Activated CD8-positive, alpha-beta memory T cell treated with anti-CD3 and anti-CD28 coated beads for 1 hour (primary cell): ENCODE measurements at places on chromosomes 3 and 15.

DNA sequence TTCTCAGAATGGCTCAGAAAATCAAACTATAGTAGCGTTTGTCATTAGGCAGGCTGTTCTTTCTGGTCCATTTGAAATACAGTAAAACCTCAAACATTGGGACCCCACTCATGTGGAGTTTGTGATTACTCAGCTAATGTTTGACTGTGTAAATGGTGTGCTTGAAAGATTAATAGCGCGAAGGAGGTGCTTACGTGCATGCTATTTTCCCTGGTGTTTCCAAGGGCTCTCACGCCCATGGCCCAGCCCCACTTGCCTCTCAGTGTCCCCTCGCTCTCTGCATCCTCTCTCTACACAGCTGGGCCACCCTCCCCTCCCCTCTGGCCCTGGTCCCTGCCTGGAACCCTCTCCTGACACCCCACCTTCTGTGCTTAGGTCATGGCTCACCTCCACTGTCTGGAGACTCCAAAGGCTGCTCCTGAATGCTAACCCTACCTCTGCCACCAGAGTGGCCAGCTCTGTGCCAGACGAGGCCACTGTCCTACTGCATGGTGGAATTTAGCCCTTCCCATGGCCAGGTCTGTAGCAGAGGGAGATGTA, 194.2 kb downstream of the PLCL2 start:
- DNase-seq: no peak

DNA sequence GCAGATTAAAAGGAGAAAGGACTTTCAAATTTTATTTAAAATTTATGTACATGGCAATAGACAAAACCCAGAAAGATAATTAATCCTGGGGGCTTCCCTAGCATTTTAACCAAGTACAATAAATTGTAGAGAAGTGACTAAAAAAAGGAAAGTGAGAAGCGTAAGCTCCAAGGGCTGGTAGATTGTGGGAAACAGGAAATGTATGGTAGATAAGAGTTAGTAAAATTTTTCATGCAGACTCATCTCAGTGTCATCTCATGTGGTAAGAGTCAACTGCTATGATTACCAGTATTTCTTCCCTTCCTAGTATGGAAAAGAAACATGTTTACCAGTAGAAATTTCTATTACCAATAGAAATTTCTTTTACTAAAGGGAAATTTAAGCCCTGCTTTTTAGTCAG, 464.3 kb upstream of the AGTR1 start:
- DNase-seq: no peak

GRCh38 chr3:107985496-107985895, 105.3 kb downstream of the CD47 start:
- DNase-seq: no peak

GRCh38 chr3:2579206-2579605, 480.5 kb downstream of the CNTN4 start:
- no peak for DNase-seq

- DNase-seq: no peak
Observed at GRCh38 chr3:101890716-101891115, 41.4 kb downstream of the NFKBIZ start.

DNA sequence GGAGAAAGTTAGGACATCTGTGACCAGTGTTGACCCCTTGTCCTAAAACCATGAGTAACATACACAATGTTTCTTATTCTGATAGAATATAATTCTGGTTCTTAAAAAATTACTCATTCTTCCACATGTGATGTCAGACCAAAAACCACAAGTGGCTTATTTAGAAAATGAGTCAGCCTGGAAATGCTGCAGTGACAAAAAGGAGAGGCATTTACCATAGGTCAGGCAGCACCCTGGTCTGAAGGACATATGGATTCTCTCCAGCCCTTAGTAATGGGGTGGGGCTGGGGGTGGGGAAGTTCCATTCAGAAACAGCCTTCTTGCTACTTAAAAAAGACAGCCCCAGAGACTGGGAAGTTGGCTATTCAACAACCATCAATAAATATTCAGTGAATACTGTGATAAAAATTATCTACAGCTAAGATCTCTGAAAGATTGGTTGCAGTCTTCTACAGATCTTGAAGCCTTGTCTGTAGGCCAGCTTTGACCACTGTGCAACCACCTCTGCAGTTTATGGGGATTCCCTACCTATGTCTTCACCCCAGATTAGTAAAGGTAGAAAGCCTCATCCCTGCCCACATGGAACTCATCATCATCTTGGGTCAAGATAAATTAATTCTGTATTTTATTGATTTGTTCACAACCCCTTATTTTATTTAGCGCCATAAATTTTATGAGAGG, 34.9 kb upstream of the TIMP4 start:
- DNase-seq: no peak

DNA sequence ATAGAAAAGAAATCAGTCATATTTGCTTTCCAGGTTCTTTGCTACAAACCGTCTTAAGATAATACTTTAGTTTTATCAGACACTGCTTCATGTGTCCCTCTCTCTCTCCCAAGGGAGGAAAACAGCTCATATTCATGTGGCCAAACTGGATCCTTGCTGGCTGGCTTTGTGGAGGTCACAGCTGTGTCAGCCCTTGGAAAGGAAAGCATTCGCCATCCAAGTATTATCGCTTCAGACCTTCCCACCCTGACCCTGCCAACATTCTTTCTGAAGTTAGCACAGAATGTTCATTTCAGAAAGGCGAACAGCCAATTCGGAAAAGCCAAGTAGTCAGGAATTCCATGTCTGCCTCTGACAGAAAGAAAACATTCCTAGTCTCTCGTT, 213.6 kb downstream of the FEZF2 start:
- no peak for DNase-seq

GRCh38 chr3:77038468-77038929, 1.4 kb upstream of the ROBO2 start:
- no peak for DNase-seq

- DNase-seq: no peak
Observed at GRCh38 chr3:124653797-124654469, 76.3 kb upstream of the UMPS start.

DNA sequence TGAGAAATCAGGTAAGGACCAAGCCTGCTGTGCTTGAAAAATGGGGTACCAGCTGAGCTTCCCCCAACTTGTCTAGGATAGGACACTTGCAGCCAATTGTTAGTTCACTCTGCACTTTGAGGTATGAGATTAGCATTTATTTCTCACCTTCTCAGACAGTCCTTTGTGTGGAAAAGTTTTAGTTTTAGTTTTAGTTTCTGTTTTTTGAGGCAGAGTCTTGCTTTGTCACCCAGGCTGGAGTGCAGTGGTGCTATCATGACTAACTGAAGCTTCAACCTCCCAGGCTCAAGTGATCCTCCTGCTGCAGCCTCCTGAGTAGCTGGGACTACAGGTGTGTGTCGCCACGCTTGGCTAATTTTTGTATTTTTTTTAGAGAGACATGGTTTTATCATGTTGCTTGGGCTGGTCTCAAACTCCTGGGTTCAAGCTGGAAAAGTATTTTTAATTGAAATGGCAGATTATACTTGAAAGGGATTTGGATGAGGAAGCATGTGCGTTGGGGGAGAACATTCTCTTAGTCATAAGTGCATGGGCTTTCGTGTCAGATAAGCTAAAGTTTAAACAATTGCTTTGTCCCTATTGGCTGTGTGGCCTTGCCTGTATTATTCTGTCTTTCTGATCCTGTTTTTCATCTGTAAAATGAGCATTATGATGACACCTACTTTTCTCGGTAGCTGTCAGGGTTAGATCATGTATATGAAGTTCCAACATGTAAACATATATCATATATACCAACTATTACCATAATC, 25.2 kb upstream of the CCK start:
- DNase-seq: no peak

- DNase-seq: no peak
Observed at GRCh38 chr3:149592758-149593240, 65.0 kb downstream of the WWTR1 start.

- no peak for DNase-seq
Observed at GRCh38 chr3:15808679-15809310, 11.0 kb upstream of the ANKRD28 start.

GRCh38 chr15:37072181-37072580, 28.2 kb downstream of the MEIS2 start:
- no peak for DNase-seq

GRCh38 chr3:48466386-48467109, 20.0 kb downstream of the ATRIP start:
- no peak for DNase-seq

GRCh38 chr15:24621630-24622215, 53.9 kb upstream of the NPAP1 start:
- DNase-seq: no peak

DNA sequence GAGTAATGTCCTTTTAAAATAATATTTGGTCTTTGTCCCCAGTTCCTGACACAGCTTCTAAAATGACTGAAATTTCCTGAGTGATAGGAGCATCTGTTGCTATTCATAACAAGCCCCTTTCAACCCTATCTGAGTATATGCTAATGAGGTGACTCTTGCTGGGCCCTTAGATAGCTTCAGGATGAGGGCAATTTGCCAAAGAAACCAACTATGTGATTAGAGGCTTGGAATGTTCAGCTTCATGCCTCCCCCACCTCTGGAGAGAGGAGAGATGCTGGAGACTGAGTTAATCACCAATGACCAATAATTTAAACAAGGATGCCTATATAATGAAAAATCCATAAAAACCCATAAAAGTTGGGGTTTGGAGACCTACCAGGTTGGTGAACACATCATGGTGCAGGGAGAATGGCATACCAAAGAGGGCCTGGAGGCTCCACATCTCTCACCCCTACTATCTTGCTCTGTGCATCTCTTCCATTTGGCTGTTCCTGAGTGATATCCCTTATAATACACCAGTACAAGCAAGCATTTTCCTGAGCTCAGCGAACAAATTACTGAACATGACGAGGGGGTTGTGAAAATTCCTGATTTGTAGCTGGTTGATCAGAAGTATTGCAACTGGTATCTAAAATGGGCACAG, 189.2 kb downstream of the ECT2 start:
- no peak for DNase-seq

DNA sequence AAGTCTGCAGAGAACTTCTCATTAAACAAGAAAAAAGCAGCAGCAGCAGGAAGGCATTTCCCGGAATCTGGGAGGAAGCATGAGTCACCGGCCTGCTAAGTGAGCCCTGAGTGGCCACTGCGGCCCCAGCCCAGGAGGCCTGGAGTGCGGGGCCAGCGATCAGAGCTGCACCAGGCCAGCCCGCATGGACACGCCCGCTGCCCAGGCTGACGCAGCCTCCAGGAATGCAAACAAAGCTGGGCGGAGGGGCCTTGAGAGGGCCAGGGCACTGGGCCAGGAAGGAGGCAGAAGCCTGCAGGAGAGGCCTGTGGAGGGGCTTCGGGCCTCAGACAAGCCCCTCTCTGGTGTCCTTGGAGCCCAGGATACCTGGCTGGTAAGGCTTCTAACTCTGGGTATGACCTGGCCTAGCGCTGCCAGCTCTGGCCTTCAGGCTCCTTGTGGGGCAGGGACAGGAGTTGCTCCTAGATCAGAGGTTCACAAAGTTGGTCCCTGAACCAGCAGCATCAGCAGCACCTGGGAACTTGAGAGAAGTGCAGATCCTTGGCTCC, 101.2 kb downstream of the SMAD6 start:
- DNase-seq: no peak

DNA sequence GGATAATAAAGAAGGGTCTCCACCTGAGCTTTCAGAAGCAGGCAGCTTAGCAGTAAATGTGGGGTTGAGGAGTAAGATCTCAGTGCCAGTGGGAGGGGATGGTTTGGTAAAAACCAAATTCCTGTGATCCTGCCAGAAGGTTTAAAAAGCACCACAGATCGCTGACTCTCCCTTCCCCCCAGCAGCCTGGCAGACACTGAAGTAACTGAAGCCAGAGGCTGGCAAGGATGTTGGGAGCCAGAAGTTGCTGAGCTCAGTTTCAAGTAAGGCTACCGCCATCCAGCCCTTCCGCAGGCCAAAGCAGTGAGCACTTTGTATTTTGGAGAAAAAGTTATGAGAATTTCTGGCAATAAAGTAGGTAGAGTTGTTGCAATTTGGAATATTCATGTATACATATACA, 246.4 kb downstream of the ZNF621 start:
- no peak for DNase-seq

- DNase-seq: no peak
Observed at GRCh38 chr3:140292684-140293083, 357.7 kb downstream of the CLSTN2 start.

- no peak for DNase-seq
Observed at GRCh38 chr3:14921811-14922705, 25.3 kb upstream of the NR2C2 start.

- no peak for DNase-seq
Observed at GRCh38 chr3:31432897-31433678, 99.6 kb upstream of the STT3B start.

- DNase-seq: no peak
Observed at GRCh38 chr3:32593903-32594525, 23.4 kb upstream of the DYNC1LI1 start.

DNA sequence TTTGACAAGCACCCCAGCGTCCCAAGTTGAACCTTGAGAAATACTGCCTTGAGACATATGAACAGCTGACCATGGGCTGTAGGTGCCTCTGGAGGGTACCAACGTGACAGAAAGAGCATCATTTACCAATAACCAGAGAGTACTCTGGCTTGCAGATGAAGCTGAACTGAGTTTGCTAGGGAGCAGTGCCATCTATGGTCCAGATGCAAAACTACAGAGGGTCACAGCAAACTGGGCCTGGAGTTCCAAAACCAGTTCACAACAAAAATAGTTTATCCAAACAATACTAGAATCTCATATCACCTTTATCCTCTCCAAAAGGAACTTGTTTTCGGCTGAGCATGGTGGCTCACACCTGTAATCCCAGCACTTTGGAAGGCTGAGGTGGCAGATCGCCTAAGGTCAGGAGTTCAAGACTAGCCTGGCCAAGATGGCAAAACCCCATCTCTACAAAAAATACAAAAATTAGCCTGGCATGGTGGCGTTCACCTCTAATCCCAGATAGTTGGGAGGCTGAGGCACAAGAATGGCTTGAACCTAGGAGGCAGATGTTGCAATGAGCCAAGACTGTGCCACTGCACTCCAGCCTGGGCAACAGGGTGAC, 69.3 kb downstream of the CHAC1 start:
- peak; percentile 8 for DNase-seq

GRCh38 chr3:130905551-130905950, 11.7 kb downstream of the ATP2C1 start:
- no peak for DNase-seq

- DNase-seq: no peak
Observed at GRCh38 chr3:51191768-51192167, 193.3 kb upstream of the MANF start.

GRCh38 chr3:195041871-195042742, 228.9 kb downstream of the XXYLT1 start:
- DNase-seq: no peak

- DNase-seq: no peak
Observed at GRCh38 chr3:128879991-128880390, 571 bp downstream of the ACAD9 start.

DNA sequence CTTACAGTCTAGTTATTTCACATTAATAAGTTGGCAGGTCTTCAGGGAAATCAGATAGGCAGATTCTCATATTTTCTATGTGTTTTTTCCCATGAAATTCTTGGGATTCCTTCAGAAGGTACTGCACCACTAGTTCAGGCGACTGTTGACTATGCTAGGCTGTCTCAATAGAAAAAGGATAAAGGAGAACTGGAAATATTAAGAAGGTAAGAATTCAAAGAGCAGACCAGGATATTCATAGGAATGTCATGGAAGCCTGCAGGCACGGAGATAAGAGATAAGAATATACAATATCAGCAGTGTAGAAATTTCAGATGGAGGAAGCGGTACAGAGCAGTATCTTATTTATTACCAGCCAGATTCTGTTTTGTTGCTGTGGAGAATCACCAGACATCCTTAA, 432.1 kb upstream of the MDFIC2 start:
- DNase-seq: no peak
